HFFc6 (cell line): ENCODE measurements at places on chromosomes 3 and 15.

DNA sequence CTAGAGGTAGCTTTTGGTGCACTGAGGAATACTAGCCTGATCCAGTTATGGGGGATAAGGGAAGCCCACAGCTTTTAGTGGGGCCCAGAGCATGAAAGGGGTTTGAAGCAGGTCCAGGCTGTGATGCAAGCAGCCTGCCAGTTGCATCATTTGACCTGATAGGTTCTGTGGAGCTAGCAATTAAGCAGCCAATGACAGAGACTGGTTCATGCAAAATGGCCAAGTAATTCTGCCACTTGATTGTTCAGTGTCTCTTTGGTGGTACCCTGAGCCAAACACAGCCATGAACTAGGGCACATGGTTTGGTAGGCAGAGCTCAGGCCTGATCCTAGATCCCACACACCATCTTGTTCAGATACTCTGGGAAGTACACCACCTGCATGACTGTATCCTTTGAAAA is 91.0 kb upstream of the PRR23C start:
- no peak for DNase-seq
- H3K27me3 ChIP-seq, result peaks cover 2% of the 10 kb centered on the region; the same call in 1 of the 2 replicates
- no peak overlapping the region for H3K27ac ChIP-seq
- H3K36me3 ChIP-seq, result no peaks in the 10 kb centered on the region

GRCh38 chr3:183064475-183064874 is 34.8 kb downstream of the MCCC1 start:
- DNase-seq, result no peak
- H3K4me1 ChIP-seq, result peaks cover 7% of the 10 kb centered on the region; the same call in 1 of the 2 replicates
- H3K27ac ChIP-seq, result no peak overlapping the region
- no peak overlapping the region for H3K4me3 ChIP-seq
- H3K27me3 ChIP-seq, result no peaks in the 10 kb centered on the region

DNA sequence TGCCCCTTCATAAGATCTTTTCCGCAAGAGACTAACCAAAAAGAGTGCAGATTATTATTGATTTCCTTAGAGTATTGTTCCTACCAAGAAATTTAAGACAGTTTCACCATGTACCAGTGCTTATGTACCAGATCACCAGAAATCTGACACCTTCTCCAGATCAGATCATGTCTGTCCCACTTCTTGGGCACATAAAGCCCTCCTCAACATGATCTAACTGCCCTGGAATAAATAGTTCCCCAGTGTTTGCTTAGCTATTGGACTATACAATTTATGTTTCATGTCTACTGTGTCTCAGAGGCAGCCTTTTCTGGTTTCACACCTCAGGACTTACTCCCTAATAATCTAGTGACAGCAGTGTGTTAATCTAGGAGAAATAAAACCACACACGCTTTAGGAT is 46.8 kb downstream of the NME9 start:
- no peak overlapping the region for H3K27ac ChIP-seq
- no peak overlapping the region for H3K4me3 ChIP-seq
- no peaks in the 10 kb centered on the region; the same call in 1 of the 2 replicates for H3K27me3 ChIP-seq

GRCh38 chr3:125121246-125122010 is 65.6 kb upstream of the HEG1 start:
- H3K4me1 ChIP-seq, result peaks cover 44% of the 10 kb centered on the region
- no peaks in the 10 kb centered on the region for H3K27me3 ChIP-seq
- no peak overlapping the region for H3K27ac ChIP-seq

DNA sequence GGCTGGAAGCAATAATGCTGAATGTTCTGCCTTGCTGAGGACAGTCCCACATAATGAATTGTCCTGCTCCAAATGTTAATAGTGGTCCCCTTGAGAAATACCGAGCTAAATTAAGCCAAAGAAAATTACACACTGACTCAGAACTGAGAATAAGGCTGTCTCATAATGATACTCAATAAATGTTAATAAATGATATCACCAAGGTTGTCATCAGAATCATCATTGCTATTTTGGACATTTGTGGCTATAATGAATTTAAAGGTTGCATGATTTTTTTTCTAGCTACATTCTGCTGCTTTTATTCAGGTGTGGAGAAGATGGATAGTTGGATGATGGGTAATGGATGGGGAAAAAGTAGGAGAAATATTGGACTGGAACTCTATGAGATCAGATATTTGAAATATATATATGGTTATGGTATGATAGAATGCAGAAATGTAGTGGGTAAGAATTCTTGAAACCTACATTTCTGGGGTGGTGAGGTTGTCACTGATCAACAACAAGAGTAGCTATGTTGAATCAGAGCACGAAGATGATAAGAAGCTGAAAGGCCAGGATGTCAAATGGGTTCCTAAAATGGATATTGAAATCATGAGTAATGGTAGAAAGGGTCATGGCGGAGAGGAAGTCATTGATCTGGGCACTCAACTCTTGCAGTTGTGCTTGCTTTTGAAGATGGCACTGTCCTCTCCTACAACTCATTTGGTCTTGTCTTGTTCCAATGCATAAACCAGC is 12.8 kb downstream of the CHST2 start:
- DNase-seq, result no peak
- H3K27me3 ChIP-seq, result peaks cover 4% of the 10 kb centered on the region
- H3K4me1 ChIP-seq, result peaks cover 42% of the 10 kb centered on the region
- H3K27ac ChIP-seq, result no peak overlapping the region
- H3K4me3 ChIP-seq, result no peak overlapping the region
- H3K36me3 ChIP-seq, result no peaks in the 10 kb centered on the region
